Hypothalamus (tissue), 51 donors: ENCODE measurements at places on chromosomes 13 and 19.

DNA sequence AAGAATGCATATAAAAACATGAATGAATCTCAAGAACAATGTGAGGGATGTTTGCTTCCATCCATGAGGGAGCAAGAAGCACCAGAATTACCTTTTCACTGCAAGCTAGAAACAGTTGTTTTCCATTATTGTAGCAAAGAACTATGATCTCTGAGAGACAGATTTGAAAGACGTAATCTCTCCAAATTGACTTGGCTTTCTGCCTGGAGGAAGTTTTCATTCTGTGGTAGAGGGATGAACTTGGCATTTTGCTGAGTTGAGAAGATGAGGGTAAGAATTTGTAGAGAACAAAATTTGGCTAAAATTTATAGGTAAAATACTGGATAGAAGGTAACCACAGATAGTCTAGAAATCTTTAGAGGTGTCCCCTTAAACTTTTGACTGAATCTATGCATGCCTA is 496.8 kb downstream of the TDRD3 start:
- no peak for DNase-seq

- DNase-seq = no peak
Observed at GRCh38 chr19:38425810-38426466, at the start of gene RASGRP4. TSS of gene RASGRP4 (minus strand) at chr19:38426219. CDS start at chr19:38426091, 128 bp downstream.

GRCh38 chr19:18202778-18203407 is 949 bp downstream of the RAB3A start:
- DNase-seq = peak; percentile 5

DNA sequence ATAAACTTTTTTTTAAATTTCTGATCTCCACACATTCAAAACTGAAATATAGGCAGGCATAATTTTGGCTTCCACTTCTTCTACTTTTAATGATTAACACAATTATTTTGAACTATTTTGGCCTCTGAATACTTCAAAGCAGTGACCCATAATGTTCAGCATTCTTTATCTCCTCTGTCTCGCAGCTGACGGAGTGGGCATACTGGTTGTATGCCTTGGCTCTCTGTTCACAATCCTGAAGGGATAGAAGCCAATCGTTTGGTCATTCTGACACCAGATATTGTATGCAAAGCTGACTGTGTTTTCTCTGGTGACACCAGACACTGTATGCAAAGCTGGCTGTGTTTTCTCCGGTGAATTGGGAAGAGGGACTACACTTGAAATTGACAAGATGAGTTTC is 833.0 kb downstream of the EFNB2 start:
- DNase-seq = no peak

- DNase-seq = no peak
Observed at GRCh38 chr13:50415428-50415827, 400.2 kb downstream of the KCNRG start.

DNA sequence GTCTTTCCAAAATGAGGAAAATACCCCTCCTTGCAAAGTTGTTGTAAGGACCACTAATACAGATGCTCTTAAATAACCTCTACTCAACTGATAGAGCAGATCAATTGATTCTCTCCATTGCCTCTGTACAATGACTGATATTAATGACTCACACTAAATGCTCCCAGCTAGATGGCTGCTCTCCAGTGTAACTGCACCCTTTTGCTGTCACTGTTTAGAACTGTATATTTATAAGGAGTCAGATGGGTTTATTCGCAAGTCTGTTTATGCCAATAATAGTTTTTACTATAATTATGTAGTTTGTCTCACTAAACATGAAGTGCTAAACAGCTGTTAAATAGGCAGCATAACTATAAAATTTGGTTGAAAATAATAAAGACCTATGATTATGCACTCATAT is 21.0 kb upstream of the N4BP2L1 start:
- no peak for DNase-seq
